Neuronal stem cell (in vitro differentiated cells): ENCODE measurements at places on chromosomes 5 and 9.

GRCh38 chr5:179953987-179954386 lies 46.3 kb upstream of the TBC1D9B start:
- H3K4me3 ChIP-seq, result no peak overlapping the region
- peaks cover 23% of the 10 kb centered on the region for H3K36me3 ChIP-seq

- H3K4me1 ChIP-seq, result no peaks in the 10 kb centered on the region
- no peak overlapping the region for H3K4me3 ChIP-seq
- DNase-seq, result peak; percentile 39
- H3K36me3 ChIP-seq, result no peaks in the 10 kb centered on the region
These were observed 16.1 kb downstream of the FBP1 start for GRCh38 chr9:94623253-94623652.

- peaks cover 15% of the 10 kb centered on the region for H3K27me3 ChIP-seq
- H3K4me3 ChIP-seq, result no peak overlapping the region
- no peak overlapping the region for H3K27ac ChIP-seq
- H3K36me3 ChIP-seq, result no peaks in the 10 kb centered on the region
- peaks cover 2% of the 10 kb centered on the region for H3K4me1 ChIP-seq
These were observed 21.4 kb upstream of the FLT4 start for GRCh38 chr5:180670586-180671359.

GRCh38 chr9:13278023-13278367 lies 1.5 kb downstream of the MPDZ start:
- H3K27ac ChIP-seq, result peak overlapping the region; percentile 78
- peak overlapping the region; percentile 78 for H3K4me3 ChIP-seq
- H3K27me3 ChIP-seq, result no peaks in the 10 kb centered on the region
- peaks cover 3% of the 10 kb centered on the region for H3K36me3 ChIP-seq
- no peak for DNase-seq

DNA sequence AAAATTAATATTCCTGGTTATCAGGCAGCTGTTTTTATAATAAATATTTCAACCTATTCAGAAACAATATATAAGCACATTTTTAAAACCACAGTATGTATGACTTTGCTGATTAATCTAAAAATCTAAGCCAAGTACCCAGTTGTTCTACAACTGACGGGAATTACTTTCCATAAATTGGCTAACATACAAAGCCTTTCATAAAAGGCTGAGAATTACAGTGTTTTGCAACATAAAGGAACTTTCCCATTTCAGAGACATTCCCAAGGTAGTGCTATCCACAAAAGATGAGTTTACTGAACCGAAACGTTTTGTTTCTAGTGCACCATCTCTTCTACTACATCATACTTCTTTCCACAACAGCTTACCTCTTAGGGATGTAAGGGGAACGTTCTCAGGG lies 7.2 kb downstream of the RNF145 start:
- peaks cover 14% of the 10 kb centered on the region for H3K4me1 ChIP-seq
- DNase-seq, result no peak
- H3K4me3 ChIP-seq, result no peak overlapping the region
- peaks cover 4% of the 10 kb centered on the region for H3K36me3 ChIP-seq

DNA sequence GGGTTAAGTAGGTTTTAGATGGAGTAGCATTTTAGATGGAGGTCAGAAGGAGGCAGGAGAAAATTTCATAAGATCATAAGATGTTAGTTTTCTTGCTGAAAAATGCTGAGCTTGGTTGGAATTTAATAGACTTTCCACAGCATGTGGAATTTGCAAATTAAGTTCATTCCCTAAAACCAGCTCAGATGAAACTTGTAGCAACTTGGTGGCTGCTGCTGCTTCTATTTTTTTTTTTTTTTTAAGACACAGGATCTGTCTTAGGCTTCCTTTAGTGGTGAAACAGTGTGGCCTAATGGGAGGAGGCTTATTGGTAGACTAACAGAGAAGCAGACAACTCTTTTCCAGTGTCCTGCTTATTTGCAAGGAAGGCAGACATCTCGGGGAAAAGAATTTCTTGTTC lies 154.5 kb downstream of the AOPEP start:
- H3K27me3 ChIP-seq, result no peaks in the 10 kb centered on the region
- H3K4me1 ChIP-seq, result peaks cover 4% of the 10 kb centered on the region
- H3K36me3 ChIP-seq, result no peaks in the 10 kb centered on the region
- no peak for DNase-seq
- H3K4me3 ChIP-seq, result no peak overlapping the region

DNA sequence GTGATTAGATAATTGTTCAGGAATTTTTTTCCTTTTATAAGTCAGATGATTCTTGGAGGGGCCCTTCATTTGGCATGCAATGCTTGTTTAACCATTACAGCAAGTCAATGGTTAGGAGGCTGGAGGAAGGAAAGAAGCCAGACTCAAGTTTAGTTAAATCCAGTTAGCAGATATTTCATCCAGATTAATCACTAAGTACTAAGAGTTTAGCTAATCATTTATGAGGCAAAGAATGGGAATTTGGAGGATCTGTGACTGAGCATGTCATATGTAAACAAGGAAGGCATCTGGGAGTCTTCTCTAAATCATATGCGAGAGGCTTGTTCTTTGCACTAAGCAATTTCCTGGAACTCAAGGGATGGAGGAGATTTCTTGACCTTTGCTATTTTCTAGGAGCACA lies 145.3 kb upstream of the SGCD start:
- no peak overlapping the region for H3K27ac ChIP-seq
- H3K27me3 ChIP-seq, result no peaks in the 10 kb centered on the region
- H3K4me1 ChIP-seq, result no peaks in the 10 kb centered on the region
- DNase-seq, result no peak
- no peak overlapping the region for H3K4me3 ChIP-seq

GRCh38 chr5:84718377-84718776 lies 333.7 kb upstream of the EDIL3 start:
- H3K36me3 ChIP-seq, result no peaks in the 10 kb centered on the region
- no peak overlapping the region for H3K4me3 ChIP-seq
- H3K27ac ChIP-seq, result no peak overlapping the region

GRCh38 chr5:122076669-122077365 lies 1.2 kb downstream of the LOX start:
- no peak overlapping the region for H3K27ac ChIP-seq
- DNase-seq, result peak; percentile 67
- no peaks in the 10 kb centered on the region for H3K36me3 ChIP-seq
- peak overlapping the region; percentile 60 for H3K4me3 ChIP-seq
- peaks cover 8% of the 10 kb centered on the region for H3K27me3 ChIP-seq

DNA sequence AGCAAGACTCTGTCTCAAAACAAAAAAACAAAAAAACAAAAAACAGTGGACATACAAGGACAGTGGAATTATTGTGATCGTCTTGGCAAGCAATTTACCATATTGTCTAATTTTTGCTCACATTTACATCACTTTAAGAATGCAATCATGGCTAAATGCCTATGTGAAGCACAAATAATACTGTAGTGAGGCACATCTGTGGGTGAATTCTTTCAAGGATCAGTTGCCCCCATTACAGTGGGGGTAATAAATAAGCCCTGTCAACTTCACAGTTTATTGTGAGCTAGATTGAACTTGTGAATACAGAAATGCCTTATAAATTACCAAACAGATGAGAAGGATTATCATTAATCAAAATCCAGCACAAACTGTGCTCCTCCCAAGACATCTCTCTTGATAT lies 150.2 kb upstream of the PAPPA start:
- H3K36me3 ChIP-seq, result no peaks in the 10 kb centered on the region
- no peak overlapping the region for H3K4me3 ChIP-seq
- H3K27me3 ChIP-seq, result no peaks in the 10 kb centered on the region
- no peak overlapping the region for H3K27ac ChIP-seq
- H3K4me1 ChIP-seq, result no peaks in the 10 kb centered on the region

- H3K36me3 ChIP-seq, result no peaks in the 10 kb centered on the region
- DNase-seq, result no peak
- no peak overlapping the region for H3K27ac ChIP-seq
- H3K4me1 ChIP-seq, result no peaks in the 10 kb centered on the region
- no peak overlapping the region for H3K4me3 ChIP-seq
These were observed 55.5 kb downstream of the NIPBL start for GRCh38 chr5:36932056-36932455.

DNA sequence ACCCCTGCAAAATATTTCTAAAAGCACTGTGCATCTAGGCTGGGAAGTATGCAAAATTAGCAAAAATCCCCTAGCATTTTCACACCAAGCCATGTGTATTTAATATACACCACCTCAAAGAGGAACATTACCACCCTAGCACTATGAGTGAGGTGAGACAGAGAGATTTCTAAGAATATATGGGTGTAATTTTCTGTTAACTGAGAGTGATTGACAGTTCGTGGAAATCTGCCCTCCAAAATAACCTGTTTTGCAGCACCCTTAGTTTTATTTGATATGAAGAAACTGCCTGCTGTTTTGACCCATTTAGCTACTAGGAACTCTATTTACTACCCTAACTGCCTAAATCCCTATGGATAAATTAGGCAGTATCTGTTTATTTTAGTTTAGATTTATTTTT lies 64.2 kb upstream of the CDKN2B start:
- H3K36me3 ChIP-seq, result no peaks in the 10 kb centered on the region
- DNase-seq, result no peak
- H3K27ac ChIP-seq, result no peak overlapping the region
- H3K27me3 ChIP-seq, result no peaks in the 10 kb centered on the region
- no peaks in the 10 kb centered on the region for H3K4me1 ChIP-seq
- no peak overlapping the region for H3K4me3 ChIP-seq

DNA sequence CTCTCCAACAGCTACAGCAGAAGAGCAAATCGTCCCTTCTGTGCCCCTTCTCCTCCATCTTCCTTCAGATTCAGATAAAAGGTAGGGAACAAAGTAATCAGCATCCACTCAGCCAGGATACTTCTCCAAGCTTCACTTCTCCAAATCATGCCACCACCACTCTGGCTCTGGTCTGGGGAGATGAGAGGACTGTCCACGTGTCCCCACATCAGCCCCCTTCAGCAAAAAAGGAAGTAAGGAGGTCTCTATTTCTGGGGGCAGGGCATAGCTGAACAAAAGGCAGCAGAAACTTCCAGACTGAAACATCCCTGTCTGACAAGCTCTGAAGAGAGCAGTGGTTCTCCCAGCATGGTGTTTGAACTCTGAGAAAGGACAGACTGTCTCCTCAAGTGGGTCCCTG lies 116.9 kb downstream of the C5orf15 start:
- DNase-seq, result no peak
- H3K36me3 ChIP-seq, result no peaks in the 10 kb centered on the region
- no peaks in the 10 kb centered on the region for H3K27me3 ChIP-seq
- H3K4me3 ChIP-seq, result no peak overlapping the region

- H3K36me3 ChIP-seq, result no peaks in the 10 kb centered on the region
- no peaks in the 10 kb centered on the region for H3K27me3 ChIP-seq
- no peak for DNase-seq
- H3K27ac ChIP-seq, result no peak overlapping the region
- H3K4me1 ChIP-seq, result no peaks in the 10 kb centered on the region
- H3K4me3 ChIP-seq, result no peak overlapping the region
These were observed 30.4 kb downstream of the DUSP1 start for GRCh38 chr5:172740428-172741205.

DNA sequence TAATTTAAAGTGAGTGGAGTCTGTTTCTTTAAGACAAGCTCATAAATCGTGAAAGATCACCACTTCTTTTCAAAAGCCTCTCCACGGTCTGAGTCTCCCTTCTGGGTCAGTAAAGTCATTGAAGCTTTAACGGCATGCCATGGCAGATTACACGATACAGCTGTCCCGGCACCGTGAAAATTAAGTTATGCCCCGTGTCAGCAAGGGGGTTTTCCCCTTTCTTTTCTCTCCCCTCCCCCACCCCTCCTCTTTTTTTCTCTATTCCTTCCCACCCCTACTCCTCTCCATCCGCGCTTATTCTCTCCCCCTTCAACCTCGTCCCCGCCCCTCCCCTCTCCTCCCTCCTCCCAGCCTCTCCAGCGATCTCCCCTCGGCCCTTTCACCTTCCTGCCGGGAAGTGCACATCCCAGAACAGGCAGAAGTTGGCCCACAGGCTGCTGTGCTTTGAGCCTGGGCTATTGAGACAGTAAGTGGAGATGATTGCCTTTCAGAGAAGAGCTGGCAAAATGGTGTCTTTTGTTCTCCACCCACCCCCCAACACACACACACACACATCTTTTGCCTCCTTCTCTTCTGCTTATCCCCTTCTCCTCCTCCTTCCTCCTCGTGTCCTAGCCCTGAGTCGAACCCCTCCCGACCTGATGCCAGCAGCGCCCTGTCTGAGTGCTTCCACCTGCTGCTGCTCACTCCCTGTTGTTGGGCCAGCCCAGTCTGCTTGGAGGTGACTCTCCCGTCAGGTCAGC lies 44.1 kb downstream of the GAS1 start:
- H3K27ac ChIP-seq, result no peak overlapping the region
- no peaks in the 10 kb centered on the region for H3K36me3 ChIP-seq
- peak overlapping the region; percentile 30 for H3K4me3 ChIP-seq

DNA sequence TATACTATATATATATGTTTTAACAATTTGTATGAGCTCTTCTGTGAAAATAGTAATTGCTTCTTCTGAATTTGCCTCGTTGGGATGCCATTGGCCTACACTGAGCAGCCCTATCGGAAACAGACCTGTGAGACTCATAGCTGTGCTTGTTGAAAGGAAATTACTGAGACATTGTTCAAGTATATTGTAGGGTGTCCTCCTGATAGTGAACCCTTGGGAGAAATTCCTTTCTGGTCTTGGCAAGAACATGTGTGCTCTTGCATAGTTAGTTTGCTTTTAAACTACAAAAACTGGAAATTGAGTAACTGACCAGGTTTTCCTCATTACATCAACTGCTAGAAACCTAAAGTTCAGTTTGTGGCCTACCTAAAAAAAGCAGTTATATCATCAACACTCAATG lies 160.9 kb downstream of the LURAP1L start:
- peaks cover 12% of the 10 kb centered on the region for H3K4me1 ChIP-seq
- H3K36me3 ChIP-seq, result no peaks in the 10 kb centered on the region
- H3K27me3 ChIP-seq, result no peaks in the 10 kb centered on the region
- no peak overlapping the region for H3K27ac ChIP-seq

- DNase-seq, result no peak
- H3K4me3 ChIP-seq, result no peak overlapping the region
- H3K4me1 ChIP-seq, result no peaks in the 10 kb centered on the region
- H3K27ac ChIP-seq, result no peak overlapping the region
- H3K36me3 ChIP-seq, result no peaks in the 10 kb centered on the region
These were observed 63.1 kb upstream of the FAM174A start for GRCh38 chr5:100472091-100472490.
